ENCODE measurements at places on chromosomes 4 and X.

- no peak for DNase-seq
These were observed 16.4 kb downstream of the TMEM31 start for GRCh38 chrX:103727115-103727514.

DNA sequence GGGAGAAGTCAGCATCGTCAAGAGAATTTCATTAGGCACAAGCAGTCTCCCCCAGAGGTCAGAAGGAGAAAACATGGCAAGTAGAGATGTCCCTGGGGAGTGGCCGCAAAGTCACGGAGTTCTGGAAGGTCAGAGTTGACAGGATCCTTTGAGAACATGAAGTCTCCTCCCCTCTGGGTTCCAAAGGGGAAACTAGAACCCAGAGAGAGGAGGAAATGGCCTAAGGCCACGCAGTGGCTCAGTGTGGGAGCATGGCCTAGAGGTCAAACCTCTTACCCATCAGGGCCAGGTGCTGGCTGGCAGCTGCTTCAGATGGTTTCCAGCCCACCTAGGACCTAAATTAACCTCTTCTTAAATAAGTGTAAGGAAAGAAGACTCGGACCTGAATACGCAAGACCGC is 884 bp downstream of the IDH3G start:
- DNase-seq, result no peak

- DNase-seq, result no peak
These were observed 139.2 kb downstream of the ASMT start for GRCh38 chrX:1754077-1754476.

GRCh38 chrX:141278306-141278705 is 36.0 kb upstream of the SPANXC start:
- DNase-seq, result no peak

- DNase-seq, result peak; percentile 65
These were observed 11.8 kb upstream of the ZCCHC13 start for GRCh38 chrX:74291964-74292807.

DNA sequence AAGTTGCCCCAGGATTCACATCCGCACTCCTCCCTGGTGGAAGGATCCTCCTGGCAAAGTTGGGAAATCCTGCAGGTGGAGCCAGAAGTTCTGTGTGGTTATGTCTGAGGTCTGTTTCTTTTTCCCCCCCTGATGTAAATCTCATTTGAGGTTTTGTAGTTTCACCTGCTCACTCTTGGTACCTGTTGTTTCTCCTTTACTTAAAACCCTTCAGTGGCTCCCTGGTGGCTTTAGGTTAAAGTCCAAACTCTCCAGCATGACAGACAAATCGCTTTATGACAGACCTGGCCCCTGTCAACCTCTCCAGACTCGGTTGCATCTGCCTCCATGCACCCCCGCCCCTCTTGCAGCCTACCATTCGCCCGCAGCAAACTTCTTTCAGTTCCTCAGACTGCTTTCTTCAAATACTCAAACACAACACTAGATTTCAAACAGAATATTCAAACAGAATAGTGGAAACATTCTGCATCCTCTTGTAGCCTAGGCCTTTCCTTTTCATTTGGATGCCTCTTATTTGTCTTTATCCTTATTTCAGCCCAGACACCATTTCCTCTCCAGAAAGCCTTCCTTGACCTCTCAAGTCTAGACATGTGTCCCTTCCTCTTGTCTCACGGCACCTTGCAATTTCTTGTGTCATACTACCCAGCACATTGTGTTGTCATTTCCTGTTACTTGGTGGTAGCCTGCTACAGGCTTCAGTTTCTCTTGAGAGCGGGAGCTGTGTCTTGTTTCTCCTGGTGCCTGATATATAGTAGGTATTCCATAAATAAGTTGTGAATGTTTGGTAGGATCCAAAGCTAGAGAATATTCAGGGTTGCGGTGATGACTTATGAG is 24.8 kb downstream of the IL13RA1 start:
- no peak for DNase-seq

- DNase-seq, result no peak
These were observed 205.6 kb upstream of the AR start for GRCh38 chrX:67338262-67338661.

DNA sequence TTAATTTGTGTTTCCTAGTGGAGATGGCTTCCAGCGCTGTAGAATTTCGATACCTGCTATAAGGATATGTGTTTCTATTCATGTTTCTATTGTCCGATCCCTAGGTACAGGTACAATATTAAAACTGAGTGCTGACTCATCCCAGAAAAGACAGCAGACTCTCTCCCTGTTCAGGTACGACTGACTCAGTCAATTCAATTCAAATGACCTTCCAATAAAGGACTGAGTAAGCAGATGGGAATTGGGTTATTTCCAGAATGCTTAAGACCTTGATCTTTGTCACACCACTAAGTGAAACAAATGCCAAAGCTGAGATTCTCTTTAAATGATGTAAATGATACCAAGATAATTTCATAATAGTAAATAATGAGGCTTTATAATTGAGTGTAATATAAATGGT is 1596.9 kb downstream of the RPA4 start:
- no peak for DNase-seq

GRCh38 chrX:53093177-53093655 is 726 bp upstream of the KANTR start:
- DNase-seq, result peak; percentile 47

- DNase-seq, result no peak
These were observed 90.3 kb downstream of the DHRSX start for GRCh38 chrX:2410279-2411020.

- DNase-seq, result no peak
These were observed 608.6 kb upstream of the AADAT start for GRCh38 chr4:170698334-170698733.

- no peak for DNase-seq
These were observed 8.8 kb downstream of the THAP9 start for GRCh38 chr4:82909326-82909725.

DNA sequence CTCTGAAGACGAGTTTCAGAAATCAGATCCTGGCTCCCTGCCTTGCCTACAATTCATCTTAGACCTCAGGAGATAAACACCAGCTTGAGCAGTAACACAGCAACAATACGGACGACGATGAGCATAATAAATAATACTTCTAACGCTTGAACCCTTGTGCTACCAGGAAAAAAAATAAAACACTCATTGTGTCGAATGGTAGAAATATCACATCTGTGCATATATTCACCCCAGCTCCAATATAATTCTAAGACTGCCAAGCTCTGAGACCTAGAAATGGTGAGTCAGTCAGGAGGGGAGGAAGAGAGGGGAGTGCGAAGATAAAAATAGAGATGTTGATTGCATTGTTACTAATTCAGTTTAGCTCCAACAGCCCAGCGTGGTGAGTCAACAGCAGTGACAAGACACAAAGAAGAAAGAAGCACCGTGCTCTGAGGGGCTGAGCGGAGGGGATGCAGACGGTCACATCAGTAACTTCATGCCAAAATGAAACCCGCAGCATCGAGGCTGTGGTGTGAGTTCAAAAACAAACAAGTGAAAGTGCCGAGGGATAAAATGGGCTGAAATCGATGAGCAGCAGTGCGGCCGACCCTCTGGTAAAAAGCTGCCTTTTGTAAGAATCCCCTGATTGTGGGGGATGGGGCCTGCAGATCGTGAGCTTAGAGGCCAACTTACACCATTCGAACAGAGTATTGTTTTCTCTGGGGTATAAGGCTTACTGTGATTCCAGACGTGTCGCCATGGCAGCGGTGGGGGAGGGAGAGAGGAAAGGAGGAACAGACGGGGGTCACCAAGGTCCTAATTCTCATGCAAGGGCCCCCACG is 150.4 kb downstream of the MGST2 start:
- DNase-seq, result no peak

Measured in SW 1271 (cell line).